ENCODE measurements at places on chromosomes 4 and X. TPM values are rescaled to one million over a fixed set of nuclear protein-coding genes. Genes with fewer than 3 reads are reported as not detected.

PTPN13 gene
- total RNA-seq, result 3.2 TPM

IL15 gene
- total RNA-seq, result 1.4 TPM

MAP3K15 gene
- 0.69 TPM for total RNA-seq

COL4A5 gene
- total RNA-seq, result not detected

AFP gene
- total RNA-seq, result not detected

MGAT4D gene
- not detected for total RNA-seq

LONRF3 gene
- 4.3 TPM for total RNA-seq

ADH1C gene
- total RNA-seq, result not detected

GUCY1A1 gene
- total RNA-seq, result not detected

MAPK10 gene
- total RNA-seq, result not detected

CT45A3 gene
- total RNA-seq, result not detected

COQ2 gene
- total RNA-seq, result 15.9 TPM

STATH gene
- not detected for total RNA-seq

PQBP1 gene
- 85.5 TPM for total RNA-seq

GPR173 gene
- not detected for total RNA-seq

H2BW2 gene
- not detected for total RNA-seq

AMOT gene
- total RNA-seq, result 1.4 TPM

CXCL3 gene
- not detected for total RNA-seq

LRCH2 gene
- not detected for total RNA-seq

UCHL1 gene
- total RNA-seq, result 1.1 TPM

SLC49A3 gene
- not detected for total RNA-seq

ZIC3 gene
- not detected for total RNA-seq

PPEF2 gene
- total RNA-seq, result 0.40 TPM

AKAP4 gene
- not detected for total RNA-seq

CDS1 gene
- 0.17 TPM for total RNA-seq

FABP2 gene
- not detected for total RNA-seq

DDX60 gene
- total RNA-seq, result 28.9 TPM

ANTXR2 gene
- total RNA-seq, result 12.6 TPM

Data from activated CD4-positive, alpha-beta memory T cell treated with anti-CD3 and anti-CD28 coated beads for 36 hours (primary cell).